Hematopoietic multipotent progenitor cell (in vitro differentiated cells): ENCODE measurements at places on chromosomes 5 and 9. TPM values are rescaled to one million over a fixed set of nuclear protein-coding genes. Genes with fewer than 3 reads are reported as not detected.
A peak's percentile ranks its signal among the peaks of the same experiment; 100 is the strongest.

The SOX30 gene
- total RNA-seq = under 0.01 TPM

The SPINK4 gene
- total RNA-seq = not detected

The ZNF483 gene
- 1.1 TPM for total RNA-seq

The CRHBP gene
- 430 TPM for total RNA-seq

The TGFBI gene
- total RNA-seq = 2.2 TPM

The TAF11L5 gene
- not detected for total RNA-seq

DNA sequence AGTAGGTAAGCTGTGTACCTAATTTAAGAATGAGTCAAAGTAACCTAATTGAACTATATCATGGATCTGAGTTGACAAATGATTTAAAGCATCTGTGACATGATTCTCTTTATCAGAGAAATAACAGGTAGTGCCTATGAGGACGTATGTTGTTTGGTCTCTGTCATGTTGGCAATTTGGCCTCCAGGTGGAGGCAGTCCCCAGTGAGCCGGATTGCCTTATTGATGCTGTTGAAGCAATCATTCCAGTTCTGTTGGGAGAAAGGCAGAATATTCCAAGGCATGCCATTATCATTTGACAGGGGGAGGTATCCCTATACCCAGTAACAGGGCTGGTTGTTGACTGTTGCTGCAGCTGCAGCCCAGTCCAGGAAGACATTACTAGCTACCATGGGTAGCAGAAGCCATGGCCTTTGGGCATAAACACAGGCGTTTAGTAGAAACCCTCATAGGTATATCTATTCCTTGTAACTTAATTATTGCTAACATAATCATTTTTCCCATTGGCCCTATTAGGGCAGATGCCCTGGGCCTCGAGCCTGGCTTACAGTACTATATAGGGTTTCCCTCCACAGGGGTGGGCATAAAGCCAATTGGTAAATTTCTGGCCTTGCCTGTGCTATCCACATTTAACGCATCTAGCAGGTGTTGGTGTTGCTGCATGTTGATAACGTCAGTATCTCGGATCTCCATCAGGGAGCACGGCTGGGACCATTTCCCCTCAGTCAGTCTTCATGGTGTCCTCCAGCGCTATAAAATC is 12.2 kb upstream of the SLC22A4 start:
- DNase-seq = no peak

- DNase-seq = no peak
Observed at GRCh38 chr9:105297442-105298075, 53.1 kb downstream of the SLC44A1 start.

- DNase-seq = peak; percentile 13
Observed at GRCh38 chr5:137858223-137858916, 9.3 kb upstream of the MYOT start.

DNA sequence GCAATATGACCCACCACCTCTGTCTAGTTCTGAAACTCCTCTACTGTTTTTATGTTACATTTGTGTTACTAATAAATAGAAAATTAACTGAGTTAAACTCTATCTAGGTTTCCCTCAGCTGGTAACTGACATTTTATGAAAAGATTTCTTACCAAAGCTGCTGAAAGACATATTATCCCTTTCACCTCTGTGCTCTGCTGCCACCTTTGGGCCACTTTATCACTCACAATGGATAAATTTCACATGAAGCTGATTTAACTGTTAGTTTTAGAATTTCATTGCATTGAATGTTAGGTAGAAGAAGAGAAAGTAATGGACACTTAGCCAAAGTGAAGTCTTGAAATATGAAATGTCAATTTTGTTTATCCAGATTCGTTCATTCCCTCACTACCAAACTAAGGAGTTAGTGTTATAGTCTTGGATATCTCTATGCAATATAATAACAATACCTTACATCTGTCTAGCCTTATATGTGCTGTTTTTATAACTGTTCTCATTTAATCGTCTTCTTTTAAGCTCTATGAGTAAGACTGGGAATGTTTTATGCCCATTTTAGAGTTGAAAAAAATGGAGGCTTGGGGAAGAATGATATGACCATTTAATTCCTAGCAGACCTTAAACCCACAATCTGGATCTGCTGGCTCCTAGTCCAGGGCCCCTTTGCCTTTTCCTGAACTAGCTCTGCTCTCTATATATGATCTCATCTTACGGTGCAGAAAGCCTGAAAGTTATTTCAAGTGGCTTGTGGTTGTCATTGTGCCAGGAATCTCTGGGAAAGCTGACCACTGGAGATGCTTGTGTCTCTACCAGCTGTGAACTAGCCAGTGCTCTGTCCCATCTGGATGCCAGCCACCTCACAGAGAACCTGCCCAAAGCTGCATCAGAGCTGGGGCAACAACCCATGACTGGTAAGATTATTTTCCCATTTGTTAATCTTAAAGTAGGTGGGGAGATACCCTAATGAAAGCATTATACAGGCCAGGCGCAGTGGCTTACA is 97.1 kb downstream of the GOLPH3 start:
- DNase-seq = no peak

GRCh38 chr5:89458332-89458656 is 575.3 kb upstream of the MEF2C start:
- DNase-seq = no peak

GRCh38 chr9:135864447-135865049 is 42.8 kb downstream of the CAMSAP1 start:
- peak; percentile 40 for DNase-seq

- no peak for DNase-seq
Observed at GRCh38 chr5:94910721-94911120, 292.3 kb downstream of the SLF1 start.
